NCI-H1694 treated with DMSO at 0.1 percent for 48 hours (cell line): ENCODE measurements at places on chromosomes 5 and 9.
A peak's percentile ranks its signal among the peaks of the same experiment; 100 is the strongest.

DNA sequence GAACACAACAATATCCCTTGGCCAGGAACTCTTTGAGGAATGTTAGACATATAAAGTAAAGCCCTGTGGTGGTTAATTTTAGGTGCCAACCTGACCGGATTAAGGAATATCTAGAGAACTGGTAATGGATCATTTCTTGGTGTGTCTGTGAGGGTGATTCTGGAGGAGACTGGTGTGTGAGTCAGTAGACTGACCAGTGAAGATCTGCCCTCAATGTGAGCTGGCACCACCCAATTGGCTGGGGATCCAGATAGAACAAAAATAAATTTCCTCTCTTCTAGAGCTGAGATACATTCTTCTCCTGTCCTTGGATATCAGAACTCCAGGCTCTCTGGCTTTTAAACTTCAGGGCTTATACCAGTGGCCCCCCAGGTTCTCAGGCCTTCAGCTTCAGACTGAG, 56.2 kb upstream of the TNPO1 start:
- DNase-seq = no peak

- no peak for DNase-seq
Measured at GRCh38 chr5:149749481-149750365, 19.6 kb downstream of the PPARGC1B start.

GRCh38 chr9:6845880-6846279, 88.1 kb downstream of the KDM4C start:
- DNase-seq = no peak

DNA sequence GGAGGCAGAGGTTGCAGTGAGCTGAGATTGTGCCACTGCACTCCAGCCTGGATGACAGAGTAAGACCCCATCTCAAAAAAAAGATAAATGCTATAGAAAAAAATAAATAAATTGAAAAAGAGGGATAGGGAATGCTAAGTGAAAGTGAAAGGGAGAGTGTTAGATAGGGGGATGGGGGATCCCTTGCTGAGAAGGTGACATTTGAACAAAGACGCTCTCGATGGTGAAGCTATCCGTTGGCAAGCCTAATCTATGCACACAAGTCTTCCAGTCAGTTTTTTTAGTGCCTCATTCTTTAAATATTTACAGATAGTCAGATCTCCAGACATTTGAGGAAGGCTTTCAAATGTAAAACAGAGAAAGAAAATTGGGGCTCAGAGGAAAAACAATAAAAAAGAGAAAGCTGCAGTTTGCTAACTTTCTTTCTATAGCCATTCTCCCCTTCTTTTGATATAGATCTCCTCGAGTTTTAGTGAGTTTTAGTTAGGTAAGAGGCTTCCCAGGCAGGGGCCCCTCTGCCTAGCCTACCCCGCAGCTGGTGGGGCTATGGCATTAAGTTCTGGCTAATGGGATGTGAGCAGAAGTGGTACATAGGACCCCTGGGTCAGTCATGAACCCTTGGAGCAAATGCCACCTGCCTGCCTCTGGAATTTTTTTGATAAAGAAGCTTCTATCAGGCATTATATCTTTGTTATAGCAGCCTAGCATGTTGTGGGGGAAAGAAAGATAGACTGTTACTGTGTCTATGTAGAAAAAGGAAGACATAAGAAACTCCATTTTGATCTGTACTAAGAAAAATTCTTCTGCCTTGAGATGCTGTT, 12.0 kb downstream of the GLRX start:
- no peak for DNase-seq

GRCh38 chr5:149274939-149275338, 3.3 kb downstream of the AFAP1L1 start:
- DNase-seq = no peak

DNA sequence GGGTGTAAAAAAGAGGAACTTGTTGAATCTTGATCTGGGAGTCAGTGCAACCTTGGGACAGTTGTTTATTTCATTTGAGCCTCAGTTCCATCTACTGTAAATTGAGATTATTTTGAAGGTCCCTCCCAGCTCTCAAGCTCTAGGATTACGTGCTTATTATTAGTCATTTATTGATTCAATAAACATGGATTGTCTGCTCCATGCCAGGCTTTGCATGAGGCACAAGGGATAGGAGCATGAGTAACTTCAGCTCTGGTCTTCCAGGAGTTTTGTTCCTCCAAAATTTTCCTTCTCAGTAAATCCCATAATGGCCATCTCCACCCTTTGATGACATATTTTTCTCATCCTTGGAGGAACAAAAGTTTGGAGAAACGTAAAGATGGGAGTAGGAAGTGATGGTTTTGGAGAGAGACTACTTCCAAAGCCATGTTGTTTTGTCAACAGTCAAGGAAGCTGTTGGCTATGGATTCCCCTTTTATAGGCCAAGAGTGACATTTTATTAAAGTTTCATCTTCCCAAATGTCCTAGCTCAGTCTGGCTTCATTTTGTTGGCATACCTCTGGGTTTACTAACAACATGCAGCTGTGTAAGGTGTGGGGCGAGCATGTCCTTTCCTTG, 244.6 kb downstream of the DMRT2 start:
- DNase-seq = no peak

DNA sequence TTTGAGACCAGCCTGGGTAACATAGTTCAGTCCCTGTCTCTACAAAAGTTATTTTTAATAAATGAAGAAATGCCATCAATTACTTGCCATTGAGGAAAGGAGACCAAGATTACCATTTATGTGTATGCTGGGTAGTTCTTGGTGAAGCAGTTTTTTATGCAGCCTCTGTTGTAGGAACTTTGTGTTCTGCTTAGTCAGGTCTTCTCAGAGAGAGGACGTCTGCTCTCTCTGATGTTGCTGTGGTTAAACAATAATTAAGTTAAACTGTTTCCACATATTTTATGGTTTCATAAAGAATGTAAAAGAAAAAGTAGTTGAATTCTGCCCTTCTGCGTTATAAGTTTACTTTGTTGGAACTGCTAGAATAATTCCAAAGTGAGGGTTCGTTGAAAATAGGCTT, 210.5 kb downstream of the KDM4C start:
- DNase-seq = no peak

DNA sequence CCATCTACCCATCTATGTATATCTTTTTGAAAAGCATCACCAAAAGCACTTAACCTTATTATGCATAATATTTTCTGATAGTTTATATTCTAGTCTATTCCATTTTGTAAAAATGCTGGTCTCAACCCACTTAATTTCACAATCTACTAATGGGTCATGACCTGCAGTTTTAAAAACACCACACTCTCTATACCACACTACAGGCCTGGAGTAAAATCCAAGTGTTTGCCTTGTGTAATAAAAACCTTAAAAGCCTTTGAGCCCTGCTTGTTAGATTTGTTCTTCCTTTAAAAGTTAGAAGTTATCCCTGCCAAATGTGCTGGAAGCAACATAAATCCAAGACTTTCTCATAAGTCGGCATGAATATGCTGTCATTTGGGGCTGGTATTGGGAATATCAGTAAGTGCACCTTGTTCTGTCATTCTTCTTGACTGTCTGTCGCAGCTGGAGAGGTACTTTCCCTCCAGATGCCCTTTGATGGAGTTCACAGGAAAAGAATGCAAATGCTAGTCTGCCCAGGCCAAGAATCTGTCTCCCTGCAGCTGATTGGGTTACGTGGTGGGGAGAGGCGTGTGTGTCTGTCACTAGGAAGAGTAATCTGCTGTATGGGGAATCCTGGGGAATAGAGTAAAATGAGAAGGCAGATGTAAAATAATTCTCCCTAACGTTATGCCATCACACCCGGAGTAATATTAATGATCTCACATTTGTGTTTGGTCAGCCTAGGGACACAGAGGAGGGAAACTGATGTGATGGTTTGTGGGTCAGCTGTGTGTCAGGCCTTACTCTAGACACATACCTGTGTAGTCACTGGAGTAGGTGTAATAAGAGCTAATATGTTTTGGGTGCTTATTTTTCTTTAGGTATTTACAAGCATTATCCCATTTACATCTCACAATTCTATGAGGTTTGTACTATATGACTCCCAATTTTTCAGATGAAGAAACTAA, 79.4 kb downstream of the ZNF366 start:
- no peak for DNase-seq

GRCh38 chr5:168765551-168766425, 186.6 kb upstream of the PANK3 start:
- no peak for DNase-seq

- DNase-seq = no peak
Measured at GRCh38 chr9:34796924-34797323, 87.0 kb upstream of the CCL21 start.

GRCh38 chr5:71658916-71659662, 60.0 kb upstream of the CARTPT start:
- DNase-seq = peak; percentile 49

DNA sequence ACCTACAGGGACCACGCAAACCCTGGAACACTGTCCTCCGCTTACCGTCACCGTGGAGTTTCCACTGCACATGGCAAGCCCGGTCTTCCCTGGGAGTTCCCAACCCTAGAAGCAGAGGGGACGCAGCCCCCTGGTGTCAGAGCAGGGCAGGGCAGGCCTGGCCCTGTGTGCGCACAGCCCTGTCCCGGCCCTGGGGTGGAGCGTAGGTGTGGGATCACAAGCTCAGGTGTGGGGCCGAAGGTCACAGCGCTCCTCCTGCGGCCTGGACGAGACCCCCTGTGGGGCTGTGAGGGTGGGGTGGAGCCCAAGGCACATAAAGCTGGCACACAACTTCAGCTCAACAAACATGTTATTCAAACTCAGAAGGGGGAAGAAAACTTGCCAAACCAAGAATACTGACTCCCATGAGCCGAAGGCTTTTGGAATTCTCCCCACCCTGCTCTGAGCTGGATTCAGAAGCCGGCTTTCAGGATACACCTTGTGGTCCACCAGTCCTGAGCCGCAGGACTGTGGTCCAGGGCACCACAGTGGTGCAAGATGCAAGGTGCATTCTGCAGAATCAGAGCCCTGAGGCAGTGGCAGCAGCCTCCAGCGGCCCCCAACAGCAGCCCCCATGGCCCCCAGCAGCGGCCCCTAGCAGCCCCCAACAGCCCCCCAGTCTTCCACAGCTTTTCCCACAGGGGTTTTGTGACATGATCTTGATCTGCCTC, 11.8 kb upstream of the EXOC3 start:
- DNase-seq = peak; percentile 66

GRCh38 chr5:1882337-1883119, at the start of gene IRX4:
Gene IRX4, minus strand, starts transcription at chr5:1882925. Its CDS starts 278 bp downstream, at chr5:1882647.
- DNase-seq = no peak

DNA sequence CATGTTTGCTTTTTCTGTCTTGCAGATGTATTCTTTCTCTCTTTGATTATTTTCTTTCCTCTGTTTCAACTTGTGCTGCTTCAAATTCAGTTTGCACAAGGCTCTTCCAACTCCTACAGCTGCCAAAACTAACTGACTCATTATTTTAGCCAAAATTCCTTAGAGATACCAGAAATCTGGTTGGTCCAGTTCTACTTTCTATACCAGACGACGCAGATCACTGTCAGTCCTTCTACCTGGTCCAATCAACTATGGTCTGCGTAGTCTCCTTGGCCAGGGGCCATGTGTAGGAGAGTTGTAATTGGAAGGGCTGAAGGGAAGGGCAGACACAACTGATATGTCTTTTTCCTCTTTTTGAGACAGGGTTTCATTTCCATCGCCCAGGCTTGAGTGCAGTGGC, 51.9 kb upstream of the JAK2 start:
- no peak for DNase-seq

- DNase-seq = no peak
Measured at GRCh38 chr5:132050136-132050535, 10.3 kb upstream of the IL3 start.

- no peak for DNase-seq
Measured at GRCh38 chr9:14981291-14981950, 71.2 kb upstream of the FREM1 start.

DNA sequence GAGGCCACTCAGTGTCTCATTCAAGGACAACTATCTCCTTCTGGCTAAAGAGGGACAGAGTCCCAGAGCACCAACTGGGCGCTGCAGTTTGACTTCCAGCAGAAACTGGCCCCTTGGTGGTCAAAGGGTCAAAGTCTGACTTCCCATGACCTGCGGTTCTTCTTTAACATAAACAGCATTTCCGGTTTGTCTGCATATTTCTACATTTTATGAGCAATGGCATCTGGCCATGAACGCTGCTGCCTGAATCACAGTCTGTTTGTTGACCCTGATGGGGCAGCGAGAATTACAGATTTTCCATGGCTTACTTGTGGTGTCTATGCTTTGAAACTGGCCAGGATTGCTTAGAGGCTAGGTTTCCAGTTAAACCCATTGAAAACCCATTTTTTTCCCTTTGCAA, 1.3 kb downstream of the TNFSF15 start:
- DNase-seq = no peak

- DNase-seq = peak; percentile 87
Measured at GRCh38 chr5:144467792-144468191, 297.1 kb downstream of the KCTD16 start.

- no peak for DNase-seq
Measured at GRCh38 chr5:151577566-151577965, 13.6 kb downstream of the FAT2 start.

GRCh38 chr5:12883395-12883794, 979.1 kb upstream of the CTNND2 start:
- DNase-seq = no peak

DNA sequence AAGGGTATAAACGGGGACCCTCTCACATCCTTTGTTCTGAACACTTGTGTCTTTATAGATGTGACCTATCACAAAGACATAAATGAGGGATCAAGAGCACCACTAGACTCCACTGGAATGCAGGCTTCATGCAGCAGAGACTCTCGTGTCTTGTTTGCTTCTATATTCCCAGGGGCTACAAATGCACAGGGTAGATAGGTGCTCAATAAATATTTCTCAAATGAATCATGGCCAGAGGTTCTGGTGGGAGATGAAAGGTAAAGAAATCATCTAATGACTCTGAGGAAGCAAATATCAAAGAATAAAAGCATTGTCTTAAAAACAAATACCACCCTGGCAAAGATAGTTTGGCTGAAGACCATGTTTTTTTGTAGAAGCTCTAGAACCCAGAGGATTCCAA, 6.6 kb downstream of the SLC36A3 start:
- DNase-seq = no peak

DNA sequence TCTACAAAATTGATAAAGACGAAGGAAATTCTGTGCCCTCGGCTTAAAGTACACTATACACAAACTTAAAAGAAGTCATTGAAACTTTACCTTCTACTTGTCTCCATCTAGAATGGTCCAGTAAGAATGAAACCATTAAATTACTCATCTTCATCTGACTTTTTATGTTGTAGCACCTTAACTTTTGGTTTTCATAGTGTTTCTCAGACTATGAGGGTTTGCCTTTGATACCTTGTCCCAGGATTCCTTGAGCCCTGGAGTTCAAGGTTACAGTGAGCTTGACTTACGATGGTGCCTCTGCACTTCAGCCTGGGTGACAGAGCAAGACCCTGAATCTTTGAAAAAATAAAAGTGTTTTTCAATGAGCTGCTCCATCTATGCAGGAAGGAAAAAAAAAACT, 132.2 kb downstream of the CDC42SE2 start:
- DNase-seq = no peak

DNA sequence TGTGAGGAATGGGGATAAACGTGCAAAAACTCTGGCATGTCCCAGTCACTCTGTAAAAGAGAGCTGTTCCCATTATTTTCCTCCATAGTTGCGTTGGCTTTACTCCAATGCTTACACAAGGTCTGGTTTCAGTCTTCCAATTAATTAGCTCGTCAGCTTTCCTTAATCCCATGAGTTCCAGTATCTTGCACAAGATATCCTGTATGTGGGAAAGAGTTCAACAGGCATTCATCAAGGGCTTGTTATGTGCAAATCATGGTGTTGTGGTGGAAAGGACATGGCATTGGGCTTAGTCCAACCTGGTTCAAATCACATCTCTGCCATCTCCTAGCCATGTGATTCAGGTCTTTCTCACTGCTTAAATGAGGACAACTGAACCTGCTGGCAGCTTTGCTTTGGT, 77.5 kb upstream of the PANK3 start:
- no peak for DNase-seq
